Endothelial cell (in vitro differentiated cells): ENCODE measurements at places on chromosomes 1 and 21.

- DNase-seq = no peak
These were observed 108.1 kb upstream of the BACE2 start for GRCh38 chr21:41059871-41060270.

GRCh38 chr1:62429581-62429980, 7.3 kb upstream of the USP1 start:
- DNase-seq = no peak

DNA sequence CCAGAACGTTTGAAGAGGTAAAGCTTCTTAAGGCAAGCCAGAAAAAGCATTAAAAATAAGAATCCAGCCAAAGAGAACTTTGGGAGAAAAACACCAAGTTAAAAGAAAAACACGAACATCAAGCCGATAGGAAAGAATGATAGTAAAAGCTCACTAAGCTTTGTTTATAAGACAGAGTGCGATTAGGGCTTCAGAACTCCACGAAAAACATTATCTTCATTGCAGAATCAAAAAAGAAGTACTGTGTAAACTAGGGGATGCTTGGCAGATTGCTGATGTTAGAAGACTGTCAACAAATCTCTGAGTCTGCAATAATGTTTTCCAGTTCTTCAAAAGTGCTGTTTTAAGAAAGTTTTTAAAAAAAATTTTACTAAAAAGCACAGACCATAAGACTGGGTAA, 30.2 kb downstream of the ADAMTS5 start:
- no peak for DNase-seq

- DNase-seq = no peak
These were observed 268.1 kb downstream of the DNM3 start for GRCh38 chr1:172109359-172109758.

GRCh38 chr1:57599236-57599994, 175.6 kb upstream of the DAB1 start:
- DNase-seq = no peak

- DNase-seq = no peak
These were observed 3.0 kb upstream of the SESN2 start for GRCh38 chr1:28256197-28256827.

DNA sequence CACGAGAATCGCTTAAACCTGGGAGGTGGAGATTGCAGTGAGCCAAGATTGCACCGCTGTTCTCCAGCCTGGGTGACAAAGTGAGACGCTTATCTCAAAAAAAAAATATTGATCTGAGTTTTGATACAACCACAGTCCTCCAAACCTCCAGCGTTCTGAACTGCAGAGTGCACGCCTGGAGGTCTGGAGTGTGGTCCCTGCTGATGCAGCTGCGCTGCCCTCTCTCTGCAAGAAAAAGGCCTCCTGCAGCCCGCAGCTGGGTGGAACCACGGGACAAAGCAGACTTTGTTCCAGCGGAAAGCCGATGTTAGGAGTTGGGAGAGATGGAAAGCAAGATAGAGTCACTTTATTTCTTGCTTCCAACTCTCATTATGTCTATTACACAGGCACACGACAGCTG, 144.9 kb upstream of the SOD1 start:
- DNase-seq = peak; percentile 21

DNA sequence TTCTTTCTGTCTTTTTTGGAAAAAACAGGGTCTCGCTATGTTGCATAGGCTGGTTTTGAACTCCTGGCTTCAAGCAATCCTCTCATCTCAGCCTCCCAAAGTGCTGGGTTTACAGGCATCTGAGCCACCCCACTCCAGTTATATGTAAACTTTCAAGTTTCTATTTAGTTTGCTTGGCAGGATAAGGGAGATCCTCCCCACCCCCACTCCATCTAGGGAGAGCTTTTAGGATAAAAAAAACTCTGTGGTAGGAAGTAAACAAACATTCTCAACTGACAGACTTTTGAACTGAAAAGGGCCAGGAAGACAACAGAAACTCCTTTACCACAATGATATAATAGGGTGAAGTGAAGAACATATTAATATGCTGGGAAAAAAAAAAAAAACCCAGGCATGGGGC, 41.0 kb upstream of the ZNF326 start:
- DNase-seq = no peak

DNA sequence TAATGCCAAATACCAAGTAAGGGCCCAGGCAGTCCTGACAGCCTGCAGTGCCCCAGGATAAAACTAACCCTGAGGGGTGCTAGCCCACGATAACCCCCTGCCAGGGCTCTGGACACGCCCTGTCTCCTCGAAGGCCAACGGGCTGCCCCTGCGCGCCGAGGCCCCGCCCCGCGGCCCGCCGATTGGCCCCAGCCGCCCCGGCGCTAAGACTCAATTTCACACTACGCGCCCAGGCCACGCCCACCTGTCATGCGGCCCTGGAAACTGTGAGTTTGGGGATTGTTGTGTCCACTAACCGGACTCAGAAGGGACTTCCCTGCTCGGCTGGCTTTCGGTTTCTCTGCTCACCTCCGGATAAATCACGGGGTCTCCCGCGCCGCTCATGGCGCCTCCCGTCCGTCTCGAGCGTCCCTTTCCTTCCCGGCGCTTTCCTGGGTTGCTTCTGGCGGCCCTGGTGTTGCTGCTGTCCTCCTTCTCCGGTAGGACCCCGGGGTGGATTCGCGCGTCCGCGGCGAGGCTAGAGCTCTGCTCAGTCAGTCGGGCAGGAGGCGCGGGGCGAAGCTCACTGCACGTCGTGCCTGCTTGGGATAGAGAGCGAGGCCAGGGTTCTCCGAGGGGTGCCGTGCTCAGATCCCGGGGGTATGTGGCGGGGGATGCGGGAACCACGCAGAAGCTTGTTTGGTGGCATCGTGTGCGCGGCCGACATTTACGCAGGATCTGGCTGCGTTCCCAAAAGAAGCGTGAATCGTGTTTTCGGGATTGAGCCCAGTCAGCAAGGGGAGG, at the start of gene CR1L:
Gene CR1L, plus strand, starts transcription at position 282 of the 783 bp plus-strand sequence. Its CDS starts 101 bp downstream, at position 383.
- peak; percentile 93 for DNase-seq

DNA sequence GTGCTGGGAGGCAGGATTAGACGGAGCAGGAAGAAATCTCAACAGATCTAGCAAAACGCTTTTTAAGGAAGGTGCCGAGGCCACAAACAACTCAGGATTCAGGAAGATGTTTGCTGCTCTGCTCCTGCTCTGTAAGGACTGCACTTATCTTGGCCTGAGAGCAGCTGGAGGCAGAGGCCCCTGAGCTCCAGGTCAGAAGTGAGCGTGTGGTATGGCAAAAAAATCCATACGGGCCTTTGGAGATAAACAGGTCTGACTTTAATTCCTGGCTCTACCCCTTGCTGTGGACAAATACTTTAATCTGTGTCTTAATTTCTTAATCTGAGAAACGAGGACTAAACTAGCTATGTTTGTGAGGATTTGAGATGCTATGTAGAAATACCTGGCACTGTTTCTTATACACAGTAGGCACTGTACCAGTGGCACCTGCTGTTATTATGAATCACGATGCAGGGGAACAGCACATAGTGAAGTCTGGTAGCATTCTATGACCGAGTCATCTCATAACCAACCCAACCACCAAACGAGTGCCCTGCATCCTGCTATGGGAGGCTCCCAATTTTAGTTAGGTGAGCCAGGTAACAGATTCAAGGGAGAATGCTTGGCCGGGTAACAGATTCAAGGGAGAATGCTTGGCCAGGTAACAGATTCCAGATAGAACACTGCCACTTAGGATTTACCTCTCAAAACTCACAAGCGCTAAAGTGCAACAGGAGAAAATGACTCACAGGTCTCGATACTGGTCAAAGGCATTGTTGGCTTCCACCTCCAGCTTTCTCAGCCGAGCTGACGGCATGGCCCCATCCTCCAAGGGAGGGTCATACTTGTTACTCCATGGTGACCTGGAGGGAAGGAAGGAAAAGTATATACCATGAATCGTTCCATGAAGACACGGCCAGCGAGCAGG, 65.9 kb downstream of the SLC66A1 start:
- no peak for DNase-seq

DNA sequence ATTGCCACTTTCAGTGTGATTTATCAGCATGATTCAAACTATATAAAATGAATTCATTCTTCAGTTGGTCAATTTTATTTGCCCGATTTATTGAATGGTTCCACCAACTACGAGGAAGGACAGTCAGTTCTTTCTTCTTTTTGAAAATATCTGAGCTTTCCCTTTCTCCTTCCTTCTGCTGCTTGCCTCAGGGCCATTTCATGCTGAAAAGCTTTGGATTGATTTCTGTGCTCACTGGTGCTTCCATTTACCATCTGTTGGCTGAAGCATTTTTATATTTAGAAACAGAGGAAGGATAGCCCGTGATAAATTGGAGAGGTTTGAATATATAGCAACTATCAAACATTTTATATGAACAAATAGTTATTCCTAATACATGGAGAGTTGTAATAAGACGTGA, 68.9 kb upstream of the ADAMTS5 start:
- DNase-seq = no peak

GRCh38 chr1:234725177-234726132, 115.5 kb upstream of the IRF2BP2 start:
- DNase-seq = peak; percentile 34

GRCh38 chr1:155086128-155086741, 7.6 kb downstream of the EFNA3 start:
- peak; percentile 82 for DNase-seq

DNA sequence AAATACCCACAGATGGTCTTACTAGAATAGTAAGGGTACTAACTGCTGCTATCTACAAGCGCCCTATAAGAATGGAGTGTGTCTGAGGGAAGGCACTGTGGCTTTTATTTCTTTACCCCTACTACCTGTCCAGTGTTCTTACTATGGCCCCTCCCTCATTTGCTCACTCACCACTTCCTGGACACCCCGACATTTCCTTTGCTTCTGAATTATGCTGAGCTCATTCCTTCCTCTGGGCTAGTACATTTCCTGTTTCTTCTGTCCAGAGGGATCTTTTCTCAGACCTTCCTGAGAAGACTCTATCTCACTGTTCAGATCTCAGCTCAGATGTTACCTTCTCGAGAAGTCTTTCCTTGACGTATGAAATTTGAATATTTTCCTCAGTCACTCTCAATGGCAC, 192.1 kb upstream of the DAB1 start:
- DNase-seq = no peak

DNA sequence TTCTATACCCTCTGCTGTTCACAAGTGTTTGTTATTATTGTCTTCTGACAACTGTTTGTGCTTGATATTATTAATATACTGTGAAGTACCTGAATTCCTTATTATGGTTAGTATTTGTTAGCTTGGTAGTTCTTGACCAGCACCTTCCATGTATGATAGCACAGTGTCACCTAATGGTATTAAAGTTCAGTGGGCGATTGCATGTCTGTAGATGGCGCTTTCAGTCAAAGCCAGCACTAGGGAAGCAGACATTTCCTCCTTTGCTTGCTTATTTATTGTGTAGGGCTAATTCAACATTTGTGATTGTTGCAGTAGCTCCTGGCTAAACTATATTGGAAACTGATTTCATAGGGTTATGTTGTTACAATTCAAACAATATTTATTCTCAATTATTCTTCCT, 218.0 kb downstream of the ZP4 start:
- no peak for DNase-seq

DNA sequence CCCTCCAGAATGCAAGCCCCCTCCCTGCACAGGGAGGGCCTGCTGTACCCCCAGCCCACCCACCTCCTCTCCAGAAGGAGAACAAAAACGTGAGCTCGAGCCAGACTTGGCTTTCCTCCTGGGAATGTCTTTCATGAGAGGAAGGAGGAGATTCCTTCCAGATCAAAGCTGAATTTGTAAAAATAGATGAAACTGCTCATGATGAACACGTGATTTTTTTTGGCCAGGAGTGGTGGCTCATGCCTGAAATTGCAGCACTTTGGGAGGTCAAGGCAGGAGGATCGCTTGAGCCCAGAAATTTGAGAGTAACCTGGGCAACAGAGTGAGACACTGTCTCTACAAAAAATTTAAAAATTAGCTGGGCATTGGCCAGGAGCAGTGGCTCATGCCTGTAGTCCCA, 21.8 kb downstream of the GPR157 start:
- no peak for DNase-seq

GRCh38 chr1:109105881-109106280, 8.0 kb upstream of the ELAPOR1 start:
- no peak for DNase-seq

DNA sequence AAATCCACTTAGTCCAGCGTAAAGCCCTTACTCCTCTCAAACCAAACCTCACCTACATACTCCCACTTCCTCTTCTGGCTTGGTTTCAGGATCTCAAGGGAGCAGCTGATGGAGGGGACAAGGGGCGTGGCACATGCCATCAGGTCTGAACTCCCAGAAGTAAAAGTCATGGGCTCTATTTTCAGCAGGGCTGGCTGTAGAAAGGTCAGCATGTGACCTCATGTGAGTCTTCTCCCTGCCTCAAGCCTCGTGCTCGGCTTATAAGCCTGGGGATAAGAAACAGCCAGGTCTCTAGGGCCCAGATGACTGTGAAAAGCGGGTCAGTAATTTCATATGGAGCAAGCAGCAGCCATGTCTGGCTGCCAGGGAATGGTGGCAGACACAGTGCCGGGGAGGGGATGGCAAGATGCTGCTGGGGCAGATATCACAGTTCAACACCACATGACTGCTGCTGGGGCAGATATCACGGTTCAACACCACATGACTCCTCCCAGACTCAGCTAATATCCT, 227.9 kb downstream of the KCNH1 start:
- DNase-seq = no peak

GRCh38 chr1:81670286-81670685, 130.4 kb upstream of the ADGRL2 start:
- no peak for DNase-seq

DNA sequence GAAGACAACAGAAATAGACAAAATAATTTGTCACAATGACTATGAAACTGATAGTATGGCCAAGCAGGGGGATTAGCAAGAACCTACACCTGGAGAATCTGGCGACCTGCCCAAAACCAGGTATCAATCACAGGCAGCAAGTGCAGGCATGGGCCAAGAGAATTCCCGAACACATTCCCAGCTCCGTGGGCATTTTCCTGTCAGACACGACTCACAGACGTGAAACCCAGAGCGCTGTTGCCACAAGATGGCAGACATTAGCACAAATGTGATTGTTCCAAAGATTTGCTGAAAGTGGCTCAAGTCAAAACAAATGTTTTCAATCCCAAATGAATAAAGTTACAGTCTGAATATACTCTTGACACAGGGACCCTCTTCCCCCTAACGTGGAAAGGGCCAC, 36.8 kb downstream of the HLCS start:
- no peak for DNase-seq

DNA sequence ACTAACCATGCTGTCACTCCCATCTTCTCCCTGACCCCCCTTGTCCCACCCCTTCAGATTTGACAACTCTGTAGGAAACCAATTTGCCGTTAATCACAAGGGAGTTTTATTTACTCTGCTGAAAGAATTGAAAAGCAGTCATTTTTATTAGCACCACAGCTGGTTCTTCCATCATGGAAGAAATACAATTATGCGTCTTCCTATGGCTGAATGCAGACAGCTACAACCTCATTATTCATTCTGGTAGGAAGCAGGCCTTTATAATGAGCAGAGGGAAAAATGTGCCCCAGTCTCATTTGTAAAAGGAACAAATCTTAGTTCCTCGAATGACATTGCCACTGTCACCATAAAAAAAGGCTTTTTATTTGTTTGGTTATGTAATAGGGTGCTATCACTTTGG, 35.2 kb downstream of the JUN start:
- DNase-seq = no peak

DNA sequence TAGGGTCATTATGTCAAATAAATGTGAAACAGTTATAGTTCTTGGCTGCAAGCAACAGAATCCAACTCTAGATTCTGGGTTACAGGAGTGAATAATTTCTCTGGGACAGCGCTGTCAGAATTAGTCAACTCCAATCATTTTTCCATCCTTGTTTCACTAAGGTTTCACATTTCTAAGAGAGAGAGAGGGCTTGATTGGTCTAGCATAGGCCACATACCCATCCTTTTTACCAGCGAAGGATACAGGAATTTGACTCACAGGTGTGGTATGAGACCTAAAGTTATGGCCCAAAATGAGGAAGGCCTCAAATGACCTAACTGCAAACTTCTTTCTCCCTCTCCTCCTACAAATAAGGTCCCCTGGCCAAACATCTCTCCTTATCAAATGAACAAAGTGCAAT, 25.5 kb upstream of the RGS8 start:
- DNase-seq = no peak
